ENCODE measurements at places on chromosomes 2 and 18.

- DNase-seq = no peak
Observed at GRCh38 chr2:149902081-149902480, 314.5 kb upstream of the MMADHC start.

DNA sequence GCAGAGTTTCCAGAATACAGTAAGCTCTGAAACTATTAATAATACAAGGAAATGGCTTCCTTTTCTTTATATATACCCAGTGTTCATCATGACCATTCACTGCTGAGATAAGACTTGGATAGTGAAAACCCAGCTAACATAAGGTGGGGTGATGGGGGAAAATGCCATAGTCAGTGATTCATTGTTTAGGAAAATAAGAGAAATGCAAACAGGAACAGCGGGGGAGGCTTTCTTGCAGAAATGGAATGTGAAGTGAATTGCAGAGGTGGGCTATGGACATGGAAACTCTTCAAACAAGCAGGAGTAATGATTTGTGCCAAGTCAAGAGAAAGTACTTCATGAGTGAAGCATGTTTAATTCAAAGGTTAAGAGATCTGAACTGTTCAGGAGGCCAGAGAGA, 519.4 kb downstream of the TDRD15 start:
- no peak for DNase-seq

- no peak for DNase-seq
Observed at GRCh38 chr2:185219981-185220380, 518.6 kb upstream of the FSIP2 start.

- no peak for DNase-seq
Observed at GRCh38 chr18:55494899-55495298, 93.1 kb downstream of the TCF4 start.

DNA sequence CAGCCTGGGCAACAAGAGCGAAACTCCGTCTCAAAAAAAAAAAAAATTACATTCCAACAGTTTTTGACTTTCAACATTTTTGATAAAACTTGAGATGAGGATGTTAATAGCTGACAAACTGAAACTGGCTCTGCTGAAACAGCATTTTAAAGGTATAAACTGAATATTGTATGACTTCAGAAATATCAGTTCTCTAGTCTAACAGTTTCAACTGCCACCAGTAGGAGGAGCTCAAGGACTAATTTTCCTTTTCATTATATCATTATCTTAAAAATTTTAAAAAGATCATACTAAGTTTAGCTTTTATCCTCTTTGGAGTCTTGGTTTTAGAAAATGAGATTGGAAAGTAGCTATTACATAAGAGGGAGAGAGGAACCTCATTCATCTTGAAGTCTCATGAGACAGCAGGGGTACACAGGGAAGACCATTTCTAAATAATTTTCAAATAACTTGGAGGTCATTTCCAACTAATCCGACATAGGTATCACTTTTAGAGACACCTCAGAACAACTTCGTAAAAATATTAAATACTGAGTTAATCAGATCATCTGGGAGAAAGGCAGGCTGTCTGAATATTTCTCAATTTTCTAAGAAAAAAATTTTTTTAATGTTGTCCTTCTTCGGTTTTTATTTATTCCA, 37.6 kb upstream of the MCM6 start:
- DNase-seq = peak; percentile 32

DNA sequence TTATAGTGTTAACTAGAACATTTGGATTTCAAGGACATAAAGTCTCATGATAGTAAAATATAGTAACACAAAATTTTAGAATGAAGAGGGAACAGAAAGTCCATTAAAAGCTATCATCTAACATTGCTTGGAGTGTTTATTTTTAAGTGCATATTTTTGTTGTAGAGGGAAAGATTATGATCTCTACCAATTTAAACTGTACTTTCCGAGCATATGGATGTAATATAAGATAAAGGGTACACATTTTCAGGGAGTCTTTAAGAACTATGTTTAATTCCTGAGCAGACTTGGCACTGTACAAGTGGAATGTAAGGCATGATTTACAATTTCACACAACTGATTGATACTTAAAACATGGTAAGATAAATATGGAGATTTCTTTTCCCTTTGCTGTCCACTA, 34.2 kb upstream of the ZNF804A start:
- no peak for DNase-seq

- DNase-seq = no peak
Observed at GRCh38 chr2:666441-666840, 10.8 kb downstream of the TMEM18 start.

GRCh38 chr2:227191367-227191766, 26.9 kb downstream of the COL4A3 start:
- DNase-seq = no peak

- DNase-seq = no peak
Observed at GRCh38 chr2:158142568-158143332, 41.1 kb downstream of the UPP2 start.

- no peak for DNase-seq
Observed at GRCh38 chr2:217857624-217858506, 144.9 kb downstream of the TNS1 start.

GRCh38 chr2:84879584-84880394, 1.1 kb downstream of the TRABD2A start:
- no peak for DNase-seq

Data from putamen (tissue), 1 donor.